Activated CD8-positive, alpha-beta T cell treated with anti-CD3 and anti-CD28 coated beads, Interleukin-2, amount 10 ng/mL, durations not matched to agents 7 days and 5 days (primary cell): ENCODE measurements at places on chromosomes 7 and 10. TPM values are rescaled to one million over a fixed set of nuclear protein-coding genes. Genes with fewer than 3 reads are reported as not detected.

- peaks cover 34% of the 10 kb centered on the region for H3K27me3 ChIP-seq
- no peak overlapping the region for H3K27ac ChIP-seq
- no peak overlapping the region for H3K4me3 ChIP-seq
- no peaks in the 10 kb centered on the region for H3K36me3 ChIP-seq
Measured at GRCh38 chr10:118356628-118357027, 14.5 kb upstream of the FAM204A start.

DNA sequence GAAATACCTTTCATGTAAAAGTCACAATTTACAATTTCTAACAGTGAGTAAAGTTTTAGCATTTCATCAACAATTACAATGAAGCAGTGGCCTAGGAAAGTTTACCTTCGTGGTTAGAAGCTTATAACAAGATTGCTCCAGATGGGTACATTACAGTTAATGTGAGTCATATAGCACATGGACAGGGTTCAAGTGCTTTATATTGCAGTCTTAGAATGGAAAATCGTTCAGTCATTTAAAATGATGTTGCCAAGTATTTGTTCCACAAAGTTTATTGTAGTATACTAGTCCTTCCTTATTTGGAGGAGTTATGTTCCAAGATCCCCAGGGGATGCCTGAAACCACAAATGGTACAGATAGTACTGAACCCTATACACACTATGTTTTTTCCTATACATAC lies 174.6 kb upstream of the TARP start:
- H3K4me1 ChIP-seq = no peaks in the 10 kb centered on the region
- no peak overlapping the region for H3K27ac ChIP-seq
- H3K4me3 ChIP-seq = no peak overlapping the region
- H3K27me3 ChIP-seq = peaks cover 2% of the 10 kb centered on the region

GRCh38 chr10:92574548-92575261 lies 812 bp upstream of the IDE start:
- no peaks in the 10 kb centered on the region for H3K36me3 ChIP-seq
- peaks cover 2% of the 10 kb centered on the region for H3K27me3 ChIP-seq
- no peak for DNase-seq
- H3K4me1 ChIP-seq = peaks cover 23% of the 10 kb centered on the region
- H3K4me3 ChIP-seq = peak overlapping the region; percentile 80
- H3K27ac ChIP-seq = peak overlapping the region; percentile 84

DNA sequence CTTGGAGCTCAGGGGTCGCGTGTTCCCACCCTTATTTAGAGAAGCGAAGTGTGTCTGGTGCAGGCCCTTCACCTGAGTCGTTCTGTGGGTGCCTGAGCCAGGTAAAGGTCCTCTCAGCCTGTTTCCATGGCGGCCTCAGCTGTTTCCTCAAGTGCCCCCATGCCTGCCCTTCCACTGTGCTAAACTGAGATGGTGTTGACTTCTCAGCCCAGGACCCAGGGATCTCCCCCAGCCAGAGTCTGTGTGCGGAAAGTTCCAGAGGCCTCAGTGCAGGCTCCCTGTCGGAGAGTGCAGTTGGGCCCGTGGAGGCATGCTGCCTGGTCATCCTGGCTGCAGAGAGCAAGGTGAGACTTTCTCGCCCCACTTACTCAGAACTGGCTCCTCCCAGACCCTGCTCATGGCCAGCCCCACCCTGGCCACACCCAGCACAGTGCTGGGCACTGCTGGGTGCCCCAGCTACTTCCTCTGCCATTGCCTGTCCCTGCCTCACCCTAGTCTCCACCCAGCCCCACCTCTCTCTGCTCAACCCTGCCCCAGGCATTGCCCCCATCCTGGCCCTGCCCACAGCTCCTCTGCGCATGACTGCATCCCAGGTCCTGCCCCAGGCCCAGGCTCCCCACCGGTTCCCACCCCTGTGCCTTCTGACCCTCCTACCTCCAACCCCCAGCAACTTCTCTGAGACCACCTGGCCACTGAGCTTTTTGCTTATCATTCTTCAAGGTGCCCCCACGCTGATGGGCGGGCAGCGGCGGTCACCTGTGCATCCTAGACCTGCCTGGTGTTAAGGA lies 20.3 kb downstream of the NACAD start:
- H3K4me3 ChIP-seq = no peak overlapping the region
- peak overlapping the region; percentile 46 for H3K27ac ChIP-seq
- peaks cover 67% of the 10 kb centered on the region for H3K36me3 ChIP-seq
- peaks cover 24% of the 10 kb centered on the region for H3K4me1 ChIP-seq

Gene MAD1L1
- 79.8 TPM for total RNA-seq

Gene C10orf143
- total RNA-seq = 4.7 TPM

Gene CHRM2
- total RNA-seq = not detected
